ENCODE measurements at places on chromosomes 5 and 9.
A peak's percentile ranks its signal among the peaks of the same experiment; 100 is the strongest.

- DNase-seq, result no peak
These were observed 158.9 kb upstream of the KLF9 start for GRCh38 chr9:70573308-70573707.

DNA sequence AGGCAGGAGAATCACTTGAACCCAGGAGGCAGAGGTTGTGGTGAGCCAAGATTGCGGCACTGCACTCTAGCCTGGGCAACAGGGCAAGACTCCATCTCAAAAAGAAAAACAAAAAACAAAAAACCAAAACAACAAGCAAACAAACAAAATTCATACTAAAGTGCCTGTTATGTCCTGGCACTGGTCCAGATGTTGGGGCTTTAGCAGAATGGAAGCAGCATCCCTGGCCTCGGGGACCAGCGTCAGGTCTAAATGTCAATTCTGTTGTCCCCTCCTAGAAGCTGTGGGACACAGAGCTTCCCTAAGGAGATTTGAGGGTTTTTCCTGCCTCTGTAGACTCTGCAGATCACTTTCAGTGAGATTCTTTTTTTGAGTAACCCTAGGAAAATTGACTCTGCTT lies 26.2 kb downstream of the PPARGC1B start:
- DNase-seq, result no peak

DNA sequence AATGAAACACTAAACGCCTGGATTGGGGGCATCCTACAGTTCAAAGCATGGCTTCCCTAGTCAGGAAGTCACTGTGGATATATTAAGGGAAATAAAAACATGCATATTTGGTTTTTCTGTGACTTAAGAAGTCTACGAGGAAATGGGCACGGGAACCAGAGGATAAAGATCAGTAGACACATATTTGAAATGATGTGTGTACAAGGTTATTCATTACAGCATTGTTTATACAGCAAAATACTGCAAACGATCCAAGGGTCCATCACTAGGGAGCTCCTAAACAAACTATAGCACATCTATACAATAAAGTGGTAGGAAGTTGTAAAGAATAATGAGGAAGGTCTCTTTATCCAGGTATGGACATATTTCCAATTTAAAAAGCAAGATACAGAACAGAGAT lies 71.8 kb downstream of the EFNA5 start:
- DNase-seq, result no peak

- DNase-seq, result no peak
These were observed 747 bp downstream of the TRPM3 start for GRCh38 chr9:71120501-71121247.

- no peak for DNase-seq
These were observed 28.1 kb upstream of the LRRTM2 start for GRCh38 chr5:138903130-138903775.

DNA sequence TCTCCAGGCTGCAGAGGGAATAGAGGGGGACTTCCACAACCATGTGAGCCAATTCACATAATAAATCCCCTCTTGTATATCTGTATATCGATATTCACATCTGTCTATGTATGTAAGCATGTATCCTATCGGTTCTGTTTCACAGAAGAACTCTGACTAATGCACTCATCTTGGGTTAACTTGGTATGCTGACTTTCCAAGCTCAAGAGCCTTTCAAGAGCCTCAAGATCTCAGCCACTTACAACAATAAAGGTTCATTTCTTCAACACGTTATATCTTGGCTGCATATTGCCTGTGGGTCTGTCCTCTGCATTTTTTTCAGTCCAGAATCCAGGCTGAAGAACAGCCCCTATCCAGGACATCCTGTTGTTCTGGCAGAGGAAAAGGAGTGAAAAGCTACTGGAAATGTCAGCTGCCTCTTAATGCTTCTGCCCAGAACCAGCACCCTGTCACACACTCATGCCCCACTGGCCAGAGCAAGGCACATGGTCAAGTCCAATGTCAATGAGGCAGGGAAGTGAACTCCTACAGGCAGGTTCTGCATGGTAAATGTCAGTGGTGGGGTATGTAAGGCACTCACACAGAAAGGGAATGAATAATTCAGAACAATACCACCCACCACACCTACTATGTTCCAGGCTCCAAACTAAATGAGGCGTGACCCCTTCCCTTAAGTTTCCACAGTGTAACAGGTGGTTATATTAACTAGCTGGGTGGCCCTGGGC lies 91.6 kb upstream of the ICE1 start:
- no peak for DNase-seq

DNA sequence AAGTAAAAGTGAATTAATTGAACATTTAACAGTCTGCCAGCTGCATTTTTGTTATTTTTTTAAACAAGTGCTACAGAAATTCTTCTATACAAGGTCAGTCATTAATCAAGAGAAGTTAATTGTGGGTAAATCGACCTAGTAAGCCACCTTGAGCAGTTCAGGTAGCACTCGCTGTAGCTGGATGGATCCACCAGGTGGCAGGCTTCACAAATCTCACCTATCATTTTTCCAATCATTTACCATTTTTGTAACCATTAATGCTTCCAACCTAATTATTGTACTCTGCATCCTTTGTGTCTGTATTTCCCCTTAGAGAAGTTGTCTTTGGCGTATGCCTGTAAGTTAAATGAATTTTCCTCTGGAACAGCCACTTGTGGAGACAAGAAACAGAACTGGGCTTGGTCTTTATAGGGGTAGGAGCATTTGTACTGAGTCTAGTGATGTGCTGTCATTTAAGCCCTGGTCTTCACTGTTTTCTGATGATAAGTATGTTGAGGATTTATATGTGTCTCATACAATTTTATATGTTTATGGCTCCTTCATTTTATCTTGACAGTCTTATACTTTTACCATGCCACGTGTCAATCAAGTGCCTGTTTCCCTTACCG lies 39.5 kb downstream of the CD180 start:
- DNase-seq, result peak; percentile 13

- no peak for DNase-seq
These were observed 593.1 kb downstream of the MAT2B start for GRCh38 chr5:164098531-164098930.

DNA sequence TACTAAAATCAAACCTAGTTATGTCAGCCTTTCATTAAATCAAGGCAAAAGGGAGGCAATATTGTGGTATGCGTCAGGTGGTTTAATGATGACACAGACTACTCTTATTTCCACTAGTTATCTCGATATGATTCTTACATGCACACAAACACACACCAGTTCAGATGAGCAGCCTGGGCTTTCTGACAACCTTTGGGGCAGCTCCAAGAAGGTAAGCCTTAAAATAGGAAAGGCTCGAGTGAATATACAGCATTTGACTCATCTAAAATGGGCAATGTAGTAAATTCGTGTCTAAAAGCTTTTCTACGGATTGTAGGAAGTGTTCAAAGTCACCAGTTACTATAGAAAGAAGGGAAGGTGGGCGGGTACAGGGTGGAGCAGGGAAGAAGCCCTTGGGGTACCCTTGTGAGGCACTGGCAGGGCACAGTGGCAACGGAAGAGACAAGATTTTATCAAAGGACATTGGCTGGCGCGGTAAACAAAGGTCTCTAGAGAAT lies 1.9 kb downstream of the ANKH start:
- DNase-seq, result no peak

GRCh38 chr5:178622679-178623247 lies 4.1 kb downstream of the CLK4 start:
- DNase-seq, result no peak

DNA sequence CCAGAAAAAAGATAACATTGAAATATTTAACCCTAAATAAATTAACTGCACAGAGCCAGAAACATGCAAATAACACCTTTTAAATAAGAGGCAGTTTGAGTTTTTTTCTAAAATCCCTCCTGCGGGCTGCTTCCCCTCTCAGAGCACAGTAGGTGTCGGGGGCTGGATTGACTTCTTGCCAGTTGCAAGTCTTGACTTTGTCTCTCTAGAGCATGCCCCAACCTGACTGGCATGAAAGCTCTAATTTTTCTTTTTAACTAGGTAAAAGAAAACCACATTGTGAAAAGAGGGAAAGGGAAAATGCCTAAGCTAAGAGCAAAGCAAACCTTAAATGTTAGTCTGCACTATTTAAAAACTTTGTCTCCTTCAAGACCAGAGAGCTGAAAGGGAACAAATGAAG lies 46.4 kb upstream of the DNAH5 start:
- DNase-seq, result no peak

GRCh38 chr9:16032799-16033198 lies 480.0 kb downstream of the CCDC171 start:
- DNase-seq, result no peak

DNA sequence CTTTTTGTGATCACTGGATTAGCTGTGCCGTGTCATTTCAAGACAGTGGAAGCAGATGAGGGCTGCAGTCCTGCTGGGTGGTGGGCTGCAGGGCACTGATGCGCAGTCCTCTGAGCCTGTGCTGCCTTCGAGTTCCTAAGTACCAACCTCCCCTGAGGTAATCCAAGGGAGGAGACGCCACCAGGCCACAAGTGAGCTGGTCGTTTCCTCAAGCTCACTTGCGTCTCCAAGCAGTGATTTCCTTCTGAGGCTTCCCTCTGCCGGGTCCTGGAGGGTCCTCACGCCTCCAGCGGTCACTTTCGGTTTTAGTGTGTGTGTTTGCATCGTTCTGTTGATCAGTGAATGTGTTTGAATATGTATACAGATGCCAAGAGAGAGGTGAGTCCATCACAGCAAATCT lies 115.7 kb downstream of the TRIO start:
- no peak for DNase-seq

- DNase-seq, result no peak
These were observed 1.8 kb upstream of the TARS1 start for GRCh38 chr5:33438996-33439395.

- no peak for DNase-seq
These were observed 119.4 kb downstream of the MPDZ start for GRCh38 chr9:13160051-13160450.

GRCh38 chr9:125682340-125682739 lies 24.7 kb downstream of the MAPKAP1 start:
- no peak for DNase-seq

GRCh38 chr9:98978231-98978681 lies 34.5 kb downstream of the COL15A1 start:
- DNase-seq, result no peak

DNA sequence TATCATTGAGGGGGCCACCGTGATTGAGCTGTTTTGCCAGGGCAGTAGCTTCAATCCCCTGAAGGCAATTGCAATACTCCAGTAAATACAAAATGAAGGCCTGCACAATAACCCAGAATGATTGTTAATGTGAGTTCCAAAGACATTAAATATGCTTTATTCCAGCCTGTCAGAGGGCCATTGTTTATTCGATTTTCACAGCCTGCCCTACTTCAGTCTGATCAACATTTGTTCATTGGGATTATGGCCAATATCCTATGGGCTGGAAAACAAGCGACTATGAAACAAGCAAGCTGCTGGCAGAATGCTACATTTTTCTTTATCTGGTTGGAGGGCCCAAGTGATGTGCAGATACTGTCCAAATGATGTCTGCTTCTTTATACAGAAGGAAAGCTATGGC lies 543.1 kb downstream of the TLE1 start:
- DNase-seq, result no peak

DNA sequence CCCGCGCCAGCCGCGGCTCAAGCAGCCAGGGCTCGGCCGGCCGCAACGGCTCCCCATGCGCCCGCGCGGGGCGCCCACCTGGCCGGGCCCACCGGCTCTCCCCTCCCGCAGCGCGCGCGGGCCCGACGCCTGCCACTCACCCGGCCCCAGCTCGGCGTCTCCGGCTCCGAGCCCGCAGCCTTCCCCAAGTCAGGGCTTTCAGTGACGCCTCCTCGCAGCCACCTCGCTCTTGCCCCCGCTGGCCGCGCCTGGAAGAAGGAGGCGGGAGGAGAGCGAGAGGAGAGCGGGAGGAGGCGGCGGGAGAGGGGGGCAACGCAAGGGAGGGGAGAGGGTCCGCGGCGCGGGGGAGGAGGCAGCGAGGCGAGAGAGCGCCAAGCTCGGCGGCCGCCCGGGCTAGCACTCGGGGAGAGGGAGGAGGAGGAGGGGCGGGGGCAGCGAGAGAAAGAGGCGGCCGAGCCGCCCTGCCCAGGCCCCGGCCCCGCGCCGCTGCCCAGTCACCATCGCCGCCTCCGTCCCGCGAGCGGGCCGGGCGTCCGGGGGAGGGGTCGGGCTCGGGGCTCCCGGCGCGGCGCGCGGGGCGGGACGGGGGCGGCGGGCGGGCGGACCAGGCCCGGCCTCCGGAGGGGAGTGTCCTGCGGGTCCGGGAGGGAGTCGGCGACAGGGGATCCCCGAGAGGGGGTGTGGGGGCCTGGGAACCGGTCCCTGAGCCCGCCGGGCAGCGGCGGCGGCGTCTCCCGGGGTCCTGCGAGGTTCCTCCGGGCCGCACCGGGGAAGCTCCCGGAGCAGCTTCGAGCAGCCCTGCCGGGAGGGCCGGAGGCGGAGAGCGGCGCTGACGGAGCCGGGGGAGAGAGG lies at the start of gene LHFPL2:
TSS of gene LHFPL2 (minus strand) at position 414 of the 852 bp plus-strand sequence. CDS start 138,559 bp downstream, outside the sequence.
- DNase-seq, result no peak

DNA sequence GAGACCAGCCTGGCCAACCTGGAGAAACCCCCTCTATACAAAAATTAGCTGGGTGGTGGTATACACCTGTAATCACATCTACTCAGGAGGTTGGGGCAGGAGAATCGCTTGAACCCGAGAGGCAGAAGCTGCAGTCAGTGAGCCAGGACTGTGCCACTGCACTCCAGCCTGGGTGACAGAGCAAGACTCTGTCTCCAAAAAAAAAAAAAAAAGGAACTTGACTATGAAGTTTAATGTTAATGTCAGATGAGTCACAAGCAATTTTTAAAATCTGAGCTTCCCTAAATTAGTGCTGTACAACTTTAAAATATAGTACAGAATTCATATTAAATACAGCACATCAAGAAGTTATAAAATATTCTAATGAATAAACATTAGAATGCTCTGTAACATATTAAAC lies 1.5 kb downstream of the MEIKIN start:
- no peak for DNase-seq

DNA sequence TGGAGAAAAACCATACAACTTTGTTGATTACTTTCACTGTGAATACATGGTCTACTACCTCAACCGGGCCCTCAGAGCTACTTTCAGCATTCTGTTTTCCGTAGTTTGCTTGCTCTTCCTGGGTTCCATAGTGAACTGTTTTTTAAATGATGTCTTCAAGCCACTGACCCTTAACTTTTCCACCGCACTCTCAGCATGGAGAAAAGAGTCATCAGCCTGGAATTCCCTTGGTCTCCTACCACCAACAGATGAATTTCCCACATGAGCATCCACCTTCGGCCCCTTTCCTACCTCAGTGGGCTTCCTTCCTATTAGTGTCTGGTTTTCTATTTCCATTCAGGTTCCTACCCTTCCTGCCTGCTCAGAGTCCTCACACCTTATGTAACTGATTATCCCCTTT lies 135.9 kb upstream of the ADAMTSL1 start:
- DNase-seq, result no peak

DNA sequence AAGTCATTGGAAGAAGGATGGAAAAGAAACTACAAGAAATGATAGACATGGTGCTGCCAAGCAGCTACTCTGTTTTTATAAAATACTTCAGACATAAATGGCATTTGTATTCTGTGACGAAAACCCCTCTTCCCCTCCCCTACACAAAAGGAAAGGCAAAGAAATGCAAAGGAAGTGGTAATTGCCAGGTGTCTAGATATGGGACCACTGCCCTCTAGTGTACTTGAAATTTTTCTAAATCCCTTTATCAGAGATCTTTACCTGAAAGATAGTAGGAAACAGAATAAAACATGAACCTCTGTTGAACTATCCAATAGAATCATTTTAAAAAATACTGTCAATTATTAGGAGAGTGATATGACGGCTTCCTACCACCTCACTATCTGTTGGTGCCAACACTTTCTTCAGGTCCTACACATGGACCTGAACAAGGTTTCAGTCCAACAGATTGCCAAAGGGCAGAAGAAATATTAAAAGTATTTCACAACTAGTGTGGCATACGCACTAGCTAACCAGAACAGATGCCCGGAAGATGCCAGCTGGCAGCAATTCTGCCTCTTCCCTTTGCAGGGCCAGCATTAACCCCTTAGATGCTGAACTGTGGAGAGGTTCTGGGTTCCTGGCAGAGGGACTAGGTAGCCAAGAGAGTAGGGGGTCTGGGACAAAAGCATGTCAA lies 104.1 kb downstream of the TSSK1B start:
- no peak for DNase-seq
